ENCODE measurements at places on chromosomes 1 and 21. TPM values are rescaled to one million over a fixed set of nuclear protein-coding genes. Genes with fewer than 3 reads are reported as not detected.

- no peaks in the 10 kb centered on the region for H3K4me1 ChIP-seq
- DNase-seq = no peak
- H3K27me3 ChIP-seq = no peaks in the 10 kb centered on the region
Observed at GRCh38 chr1:16126160-16126559, 29.7 kb downstream of the EPHA2 start.

GRCh38 chr1:202182040-202182877, 11.3 kb upstream of the LGR6 start:
- no peaks in the 10 kb centered on the region for H3K4me1 ChIP-seq
- no peak for DNase-seq
- no peaks in the 10 kb centered on the region for H3K36me3 ChIP-seq
- H3K27me3 ChIP-seq = no peaks in the 10 kb centered on the region

DNA sequence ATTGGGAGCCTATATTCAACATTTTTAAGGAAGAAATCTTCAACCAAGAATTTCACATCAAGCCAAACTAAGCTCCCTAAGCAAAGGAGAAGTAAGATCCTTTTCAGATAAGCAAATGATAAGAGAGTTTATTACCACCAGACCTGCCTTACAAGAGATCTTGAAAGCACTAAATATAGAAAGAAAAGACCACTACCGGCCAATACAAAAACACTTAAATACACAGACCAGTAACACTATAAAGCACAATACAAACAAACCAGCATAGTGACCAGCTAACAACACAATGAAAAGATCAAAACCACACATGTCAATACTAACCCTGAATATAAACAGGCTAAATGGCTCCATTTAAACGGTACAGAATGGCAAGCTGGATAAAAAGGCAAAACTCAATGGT, 165.4 kb downstream of the MRPL39 start:
- H3K27ac ChIP-seq = no peak overlapping the region
- no peaks in the 10 kb centered on the region for H3K36me3 ChIP-seq
- no peak for DNase-seq

Gene COL24A1
- total RNA-seq = 3.3 TPM

Gene PCBP3
- 1.1 TPM for total RNA-seq

Gene PUSL1
- total RNA-seq = 25.2 TPM

Data from Peyer's patch (tissue), 4 donors.